ENCODE measurements at places on chromosomes 16 and 17.

DNA sequence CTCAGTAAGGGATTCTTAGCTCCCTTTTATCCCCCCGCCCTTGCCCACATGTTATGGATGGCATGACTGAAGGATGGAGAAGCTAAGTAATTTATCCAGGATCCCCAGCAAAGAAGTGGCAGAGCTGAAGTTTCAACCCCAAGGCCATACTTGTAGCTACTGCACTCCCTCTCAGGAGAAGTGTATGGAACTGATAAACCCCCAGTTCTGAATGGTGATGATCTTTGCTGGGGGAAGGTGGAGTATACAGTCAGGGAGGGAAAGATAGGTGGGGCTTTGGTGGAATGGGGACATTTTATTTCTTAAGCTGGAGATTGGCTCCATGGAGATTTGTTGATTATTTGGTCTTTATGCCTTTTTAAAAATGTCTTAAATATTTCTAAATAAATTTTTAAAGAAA is 58.3 kb downstream of the TNRC6C start:
- DNase-seq, result no peak

DNA sequence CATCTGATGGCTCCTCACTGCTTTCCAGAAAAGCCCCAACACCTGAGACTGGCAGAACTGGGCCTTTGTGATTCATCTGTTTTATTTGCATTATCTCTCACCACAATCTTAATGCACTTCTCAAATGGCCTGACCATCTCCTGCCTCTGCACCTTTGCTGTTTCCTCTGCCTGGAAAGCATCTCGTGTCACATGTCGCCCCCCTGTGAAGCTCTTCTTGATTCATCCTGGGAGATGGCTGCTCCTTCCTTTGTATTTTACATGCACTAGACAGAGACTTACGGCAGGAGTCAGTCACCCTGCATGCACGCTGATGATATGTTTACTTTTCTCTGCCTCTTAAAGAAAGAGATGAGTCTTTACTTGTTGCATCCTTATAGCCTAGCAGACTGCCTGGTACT is 30.0 kb downstream of the HNF1B start:
- DNase-seq, result no peak

DNA sequence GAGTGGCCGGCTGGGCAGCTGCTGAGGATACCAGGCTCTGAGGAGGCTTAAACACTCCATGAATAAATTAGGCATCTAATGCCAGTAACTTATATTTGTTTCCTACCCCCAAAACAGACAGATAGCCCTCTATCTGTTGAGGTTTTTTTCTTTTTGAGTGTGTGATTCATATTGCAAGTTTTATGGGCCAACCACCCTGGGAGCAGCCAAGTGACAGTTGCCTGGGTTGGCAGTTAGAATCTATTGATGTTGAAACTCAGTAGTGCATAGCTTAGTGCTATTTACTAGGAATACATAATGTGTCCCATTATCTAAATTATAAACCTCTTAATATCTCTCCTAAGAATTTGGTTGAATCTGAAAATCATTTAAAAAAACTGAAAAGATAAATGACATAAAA is 397.4 kb downstream of the CA10 start:
- no peak for DNase-seq

DNA sequence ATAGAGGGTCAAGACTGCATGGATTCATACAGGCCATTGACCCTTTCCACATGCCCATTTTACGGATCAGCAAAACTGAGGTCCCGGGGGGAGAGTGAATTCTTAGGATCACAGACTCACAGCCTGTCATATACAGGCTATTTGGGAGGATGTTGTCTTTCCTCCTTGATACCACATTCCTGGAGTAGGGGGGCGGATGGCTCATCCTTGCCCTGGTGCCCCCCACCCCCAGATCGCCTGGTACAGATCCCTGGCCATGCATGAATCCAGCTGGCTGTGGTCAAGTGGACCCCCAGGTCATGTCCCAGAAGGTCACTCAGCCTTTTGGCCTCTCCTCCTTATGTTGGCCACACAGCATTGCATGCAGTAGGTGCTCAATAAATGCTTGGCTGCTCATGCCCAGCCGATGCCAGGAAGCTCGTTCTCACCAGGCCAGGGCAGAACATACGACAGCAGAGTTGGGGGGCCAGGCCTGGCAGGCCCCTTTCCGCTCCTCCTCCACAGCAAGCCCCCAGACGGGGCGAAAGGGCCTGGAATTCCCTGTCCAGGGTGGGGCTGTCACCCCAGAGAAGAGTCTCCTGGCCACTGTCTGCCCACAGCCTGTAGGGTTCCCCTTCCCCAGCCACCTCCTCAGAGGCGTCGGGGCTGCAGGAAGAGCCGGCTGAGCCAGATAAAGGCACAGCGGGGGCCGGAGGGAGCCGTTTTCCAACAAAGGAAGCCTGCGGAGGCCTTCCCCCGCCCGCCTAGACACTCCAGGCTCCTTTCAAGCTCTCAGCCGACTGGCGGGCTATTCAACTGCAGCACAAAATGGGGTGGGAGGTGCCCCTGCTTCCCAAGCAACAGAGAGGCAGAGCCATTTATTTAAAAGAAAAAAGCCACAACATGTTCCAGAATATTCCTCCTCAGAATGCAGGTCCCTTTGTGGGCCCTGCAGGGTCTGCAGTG is 215.7 kb upstream of the CIBAR2 start:
- no peak for DNase-seq

GRCh38 chr16:66495440-66495839 is 54.5 kb downstream of the TK2 start:
- DNase-seq, result no peak

DNA sequence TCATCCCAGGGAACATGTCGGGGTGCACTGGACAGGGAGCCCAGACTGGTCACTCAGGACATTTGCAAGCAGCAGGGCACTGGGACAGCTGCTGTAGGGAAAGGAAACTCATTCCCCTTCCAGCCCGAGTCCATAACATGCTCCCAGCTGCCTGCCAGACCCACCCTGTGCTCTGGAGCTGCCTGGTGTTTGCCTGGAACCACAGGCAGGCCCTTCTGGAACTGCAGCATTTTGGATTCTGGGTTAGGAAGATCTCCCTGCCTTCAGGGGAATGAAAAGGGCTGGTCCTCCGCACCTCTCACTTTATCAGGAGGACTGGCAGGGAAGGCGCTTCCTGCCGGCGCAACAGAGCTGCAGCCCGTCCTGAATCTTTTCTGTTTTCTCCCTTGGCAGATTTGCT is 41.2 kb downstream of the MEAK7 start:
- DNase-seq, result no peak

DNA sequence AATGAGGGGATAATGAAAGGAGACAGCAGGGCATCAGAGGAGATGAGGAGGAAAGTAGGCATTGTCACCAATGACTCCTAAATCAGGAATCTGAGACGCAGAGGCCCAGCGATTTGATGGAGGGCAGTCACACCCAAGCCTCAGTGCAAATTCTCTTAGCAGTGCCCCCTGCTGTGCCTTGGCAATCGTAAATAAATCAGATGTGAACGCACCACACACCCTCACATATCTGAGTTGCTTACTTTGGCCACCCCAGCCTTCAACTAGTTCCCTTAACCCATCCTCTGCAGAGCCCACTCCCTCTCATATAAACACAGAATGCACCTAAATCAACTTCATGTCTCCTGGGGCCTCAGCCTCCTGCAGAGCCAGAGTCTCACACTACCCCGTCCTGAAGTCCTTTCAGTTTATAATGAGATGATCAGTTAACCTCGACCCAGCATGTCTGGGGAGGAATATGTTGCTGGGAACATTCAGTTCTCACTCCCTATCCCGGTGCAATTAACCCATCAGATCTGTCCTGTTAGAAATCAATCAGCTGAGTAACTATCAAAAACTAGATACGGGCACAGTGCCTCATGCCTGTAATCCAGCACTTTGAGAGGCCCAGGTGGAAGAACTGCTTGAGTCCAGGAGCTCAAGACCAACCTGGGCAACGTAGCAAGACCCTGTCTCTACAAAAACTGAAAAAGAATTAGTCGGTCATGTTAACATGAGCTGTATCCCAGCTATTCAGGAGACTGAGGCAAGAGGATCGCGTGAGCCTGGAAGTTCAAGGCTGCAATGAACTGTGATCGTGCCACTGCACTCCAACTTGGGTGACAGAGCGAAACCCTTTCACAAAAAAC is 78.4 kb downstream of the SLC39A11 start:
- no peak for DNase-seq

GRCh38 chr17:71760062-71760720 is 360.6 kb upstream of the SOX9 start:
- no peak for DNase-seq

GRCh38 chr16:81599034-81599744 is 154.6 kb downstream of the CMIP start:
- DNase-seq, result no peak

Data from CD4-positive, alpha-beta T cell treated with Interferon alpha-2 for 1 hour (primary cell).